IPS-NIHi11 (cell line): ENCODE measurements at places on chromosomes 5 and 9.

- DNase-seq, result no peak
Measured at GRCh38 chr5:162160401-162160800, 92.8 kb downstream of the GABRG2 start.

- no peak for DNase-seq
Measured at GRCh38 chr5:52554293-52554692, 233.4 kb upstream of the ITGA1 start.

- no peak for DNase-seq
Measured at GRCh38 chr9:34123682-34124081, 2.8 kb downstream of the DCAF12 start.

- no peak for DNase-seq
Measured at GRCh38 chr9:137095664-137096517, 9.1 kb downstream of the MAN1B1 start.

DNA sequence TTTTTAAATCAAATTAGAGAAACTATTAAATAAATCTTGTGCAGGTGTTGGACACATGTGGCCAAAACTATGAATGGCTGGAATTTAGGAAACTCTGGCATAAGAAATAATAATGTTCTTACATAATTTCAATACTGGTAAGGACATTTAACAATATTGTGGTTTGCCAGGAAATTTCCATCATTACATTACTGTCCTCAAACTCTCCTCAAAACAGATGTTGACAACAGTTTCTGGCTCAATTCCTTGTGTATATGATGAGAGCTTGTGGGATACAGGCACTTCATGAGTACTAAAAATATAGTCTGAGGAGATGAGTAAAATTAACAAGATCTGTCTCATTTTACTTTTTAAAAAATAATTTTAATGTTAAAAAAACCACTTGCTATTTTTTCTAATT lies 27.9 kb downstream of the MCTP1 start:
- no peak for DNase-seq

DNA sequence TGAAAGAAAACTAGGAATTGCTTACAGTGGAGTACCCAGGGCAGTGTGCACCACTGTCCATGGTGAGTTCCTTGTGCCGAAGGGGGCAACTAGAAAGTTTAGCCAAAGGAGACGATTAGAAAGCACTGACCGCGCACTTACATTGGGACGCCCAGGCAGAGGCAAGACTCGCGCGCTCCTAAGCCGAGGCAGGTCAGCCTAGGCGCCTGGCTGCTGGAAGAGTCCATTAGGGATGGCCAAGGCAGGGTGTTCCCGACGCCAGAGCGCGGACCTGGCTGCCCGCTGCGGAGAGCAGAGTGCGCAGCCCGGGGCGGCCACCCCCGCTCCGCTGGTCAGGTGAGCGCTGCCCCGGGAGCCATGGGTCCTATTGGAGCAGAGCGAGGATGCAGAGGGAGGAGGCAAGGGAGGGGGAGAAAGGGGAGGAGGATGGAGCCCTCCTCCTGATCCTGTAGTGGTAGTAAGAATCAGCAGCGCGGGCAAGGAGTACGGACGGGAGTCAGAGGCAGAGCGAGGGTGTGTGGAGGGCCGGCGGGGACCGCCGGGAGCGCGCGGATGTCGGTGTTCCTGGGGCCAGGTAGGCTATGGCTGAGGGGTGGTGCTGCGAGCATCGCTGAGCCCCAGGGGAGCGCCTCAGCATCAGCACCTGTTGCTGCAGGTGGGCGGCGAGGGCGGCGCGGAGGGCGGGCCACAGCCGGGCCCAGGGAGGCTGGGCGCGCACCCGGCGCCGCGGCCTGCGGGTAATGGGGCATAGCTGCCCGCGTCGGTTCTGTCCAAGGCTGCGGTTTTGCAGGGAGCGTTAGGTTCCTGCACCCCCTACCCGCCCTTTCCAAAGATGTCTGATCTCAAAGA lies at the start of gene ADGRV1:
TSS of gene ADGRV1 (plus strand) at position 454 of the 849 bp plus-strand sequence. CDS start at position 553, 99 bp downstream.
- DNase-seq, result peak; percentile 94

- no peak for DNase-seq
Measured at GRCh38 chr9:136867917-136868316, 1.8 kb upstream of the EDF1 start.

- DNase-seq, result no peak
Measured at GRCh38 chr9:80204054-80204453, 632.3 kb downstream of the TLE4 start.

GRCh38 chr9:86794391-86795046 lies 152.8 kb downstream of the GAS1 start:
- DNase-seq, result no peak

DNA sequence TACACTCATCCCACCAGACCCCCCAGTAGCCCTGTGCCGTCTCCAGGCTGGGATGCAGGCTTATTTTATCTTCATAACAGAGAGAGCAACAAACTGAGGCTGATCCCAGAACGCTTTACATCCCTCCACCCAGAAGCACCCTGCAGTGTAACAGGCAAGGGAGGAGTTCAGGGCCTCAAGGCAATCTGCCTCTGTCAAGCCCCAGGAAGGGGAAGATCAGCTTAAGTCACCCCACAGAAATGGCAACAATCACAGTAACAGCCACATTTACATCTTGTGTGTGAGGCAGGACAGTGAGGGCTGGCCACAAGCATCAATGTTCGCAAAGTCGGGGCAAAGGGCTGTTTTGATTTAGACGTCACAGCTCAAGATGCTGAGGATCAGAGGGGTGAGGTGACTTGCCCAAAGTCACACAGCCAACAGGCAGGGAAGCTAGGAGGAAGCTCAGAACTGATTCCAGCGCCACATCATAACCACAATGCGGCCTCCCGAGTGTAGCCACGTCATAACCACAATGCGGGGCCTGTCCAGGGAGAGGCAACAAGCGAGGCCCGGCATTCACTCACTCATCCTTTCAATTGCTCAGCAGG lies 14.4 kb downstream of the STK10 start:
- DNase-seq, result no peak

DNA sequence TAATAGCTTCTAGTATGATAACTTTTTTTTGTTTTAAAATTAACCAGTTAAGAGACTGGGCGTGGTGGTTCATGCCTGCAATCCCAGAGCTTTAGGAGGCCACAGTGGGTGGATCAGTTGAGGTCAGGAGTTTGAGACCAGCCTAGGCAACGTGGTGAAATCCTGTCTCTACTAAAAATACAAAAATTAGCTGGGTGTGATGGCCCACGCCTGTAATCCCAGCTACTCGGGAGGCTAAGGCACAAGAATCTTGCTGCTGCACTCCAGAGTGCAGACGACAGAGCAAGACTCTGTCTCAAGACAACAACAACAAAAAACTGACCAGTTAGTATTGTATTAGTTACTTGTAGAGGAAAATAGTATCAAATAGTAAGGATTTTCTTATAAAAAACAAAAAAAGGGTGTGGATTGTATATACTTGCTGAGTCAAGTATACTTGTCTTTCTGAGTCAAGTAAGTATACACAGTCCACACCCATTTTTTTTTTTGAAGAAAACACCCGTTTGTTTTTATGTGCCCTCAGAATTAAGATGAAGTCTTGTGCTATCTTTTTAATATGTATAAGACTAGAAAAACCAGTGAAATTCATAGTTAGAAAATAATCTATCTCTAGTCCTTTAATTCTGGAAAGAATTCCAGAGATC lies 25.3 kb downstream of the UBAP1 start:
- no peak for DNase-seq

- no peak for DNase-seq
Measured at GRCh38 chr5:84088996-84089395, 295.7 kb downstream of the EDIL3 start.

- no peak for DNase-seq
Measured at GRCh38 chr9:33480976-33481375, 7.3 kb upstream of the NOL6 start.

DNA sequence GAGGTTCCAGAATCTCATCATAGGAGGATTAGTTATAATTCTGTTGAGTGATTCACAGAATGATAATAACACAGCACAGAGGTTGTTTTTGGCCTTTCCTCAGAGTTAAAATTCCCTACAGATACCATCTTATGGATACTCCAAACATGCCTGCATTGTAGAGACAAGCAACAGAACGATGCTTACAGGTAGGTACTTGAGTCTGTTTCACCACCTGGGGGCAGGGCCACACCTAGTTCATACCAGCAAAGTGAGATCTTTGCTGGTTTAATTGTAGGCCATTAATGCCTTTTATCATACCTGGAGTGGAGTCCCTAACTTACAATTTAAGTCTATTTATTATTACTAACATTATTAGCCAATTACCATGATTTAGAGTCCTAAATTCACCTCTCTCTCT lies 416.5 kb upstream of the TLE4 start:
- DNase-seq, result no peak

- peak; percentile 18 for DNase-seq
Measured at GRCh38 chr9:104177003-104177611, 83.0 kb downstream of the SMC2 start.

GRCh38 chr9:95458666-95459065 lies 58.1 kb downstream of the PTCH1 start:
- no peak for DNase-seq

- no peak for DNase-seq
Measured at GRCh38 chr9:83191154-83191553, 128.2 kb upstream of the RASEF start.

DNA sequence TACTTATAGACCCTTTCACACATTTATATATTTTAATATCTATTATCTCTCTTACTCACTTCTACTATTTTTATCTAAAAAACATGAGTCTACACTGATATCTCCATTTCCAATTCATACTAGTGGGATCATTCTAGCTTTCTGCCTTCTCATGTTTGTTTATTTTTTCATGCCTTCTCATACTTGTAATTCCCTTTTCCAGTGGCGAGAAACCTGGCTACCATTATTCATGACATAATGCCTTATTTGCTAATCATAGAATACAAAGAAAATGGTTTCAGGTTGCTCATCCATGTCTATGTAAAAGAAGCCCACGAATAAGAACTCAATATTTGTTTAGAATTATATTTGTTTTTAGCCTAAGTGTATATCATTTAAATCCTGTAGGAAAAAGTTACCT lies 232.7 kb upstream of the ACTBL2 start:
- no peak for DNase-seq

DNA sequence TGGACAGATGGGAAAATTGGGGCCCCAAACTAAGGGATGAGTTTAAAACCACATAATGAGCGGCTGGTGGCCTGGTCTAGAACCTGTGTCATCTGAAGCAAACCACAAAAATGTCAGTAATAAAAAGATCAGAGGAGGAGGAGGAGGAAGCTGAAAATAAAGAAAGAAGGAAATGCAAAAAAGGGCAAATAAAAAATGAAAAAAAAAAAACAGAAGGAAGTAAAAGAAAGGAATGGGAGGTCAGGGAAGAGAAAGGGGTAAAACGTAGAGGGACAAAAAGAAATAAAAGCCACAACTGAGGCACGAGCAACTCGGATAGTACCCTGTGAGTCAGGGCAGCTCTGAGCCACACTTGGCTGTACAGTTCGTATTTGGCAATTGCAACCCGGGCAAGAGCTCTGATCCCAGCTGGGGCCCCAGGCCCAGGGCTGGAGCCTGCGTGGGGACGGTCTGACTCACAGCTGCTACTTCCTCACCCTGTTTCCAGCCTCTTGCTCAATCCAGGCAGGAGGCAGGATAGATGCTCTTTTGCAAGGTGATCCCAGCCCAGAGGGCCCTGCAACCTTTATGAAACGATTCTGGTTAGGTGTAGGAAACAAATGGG lies 137.9 kb upstream of the TRIM32 start:
- no peak for DNase-seq

GRCh38 chr9:105290418-105290817 lies 46.0 kb downstream of the SLC44A1 start:
- no peak for DNase-seq

DNA sequence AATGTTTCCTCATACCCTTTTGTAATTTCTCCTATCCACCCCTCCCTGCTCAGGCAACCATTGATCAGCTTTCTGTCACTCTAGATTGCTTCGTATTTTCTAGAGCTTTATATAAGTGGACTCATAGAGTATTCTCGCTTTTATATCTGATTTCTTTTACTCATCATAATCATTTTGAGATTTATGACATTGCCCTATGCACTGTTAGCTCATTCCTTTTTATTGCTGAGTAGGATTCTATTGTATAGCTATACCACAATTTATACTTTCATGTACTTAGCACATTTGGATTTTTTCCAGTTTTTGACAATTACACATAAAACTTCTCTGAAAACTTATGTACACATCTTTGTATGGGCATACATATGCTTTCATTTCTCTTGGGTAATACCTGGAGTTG lies 68.9 kb downstream of the MEGF10 start:
- DNase-seq, result no peak

DNA sequence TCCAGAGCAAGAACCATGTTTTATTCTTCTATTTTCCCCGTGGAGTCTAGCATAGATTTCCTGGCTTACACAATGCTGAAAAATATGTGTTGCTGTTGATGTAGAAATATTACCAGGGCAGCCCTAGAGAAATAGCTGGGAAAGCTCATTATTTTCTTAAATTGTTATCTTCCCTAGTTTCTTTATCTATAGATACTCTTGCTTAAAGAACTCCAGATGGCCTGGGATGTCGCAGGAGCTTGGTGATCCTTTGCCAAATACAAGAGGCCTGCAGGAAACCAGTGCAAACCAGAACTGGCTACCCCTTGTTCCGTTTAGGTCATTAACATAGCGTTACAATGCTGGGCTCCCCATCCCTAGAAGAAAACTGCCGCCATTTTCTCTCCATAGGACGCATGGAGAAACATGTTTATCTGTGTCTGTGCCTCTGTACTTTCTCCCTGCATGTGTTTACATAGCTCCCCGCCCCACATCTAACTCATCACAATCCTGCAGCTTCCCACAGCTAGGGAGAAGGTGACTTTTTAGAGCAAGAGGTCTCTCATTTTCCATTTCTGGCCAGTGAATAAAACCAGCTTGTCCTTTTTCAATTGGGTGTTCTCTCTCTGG lies 6.4 kb downstream of the PRLR start:
- DNase-seq, result no peak

DNA sequence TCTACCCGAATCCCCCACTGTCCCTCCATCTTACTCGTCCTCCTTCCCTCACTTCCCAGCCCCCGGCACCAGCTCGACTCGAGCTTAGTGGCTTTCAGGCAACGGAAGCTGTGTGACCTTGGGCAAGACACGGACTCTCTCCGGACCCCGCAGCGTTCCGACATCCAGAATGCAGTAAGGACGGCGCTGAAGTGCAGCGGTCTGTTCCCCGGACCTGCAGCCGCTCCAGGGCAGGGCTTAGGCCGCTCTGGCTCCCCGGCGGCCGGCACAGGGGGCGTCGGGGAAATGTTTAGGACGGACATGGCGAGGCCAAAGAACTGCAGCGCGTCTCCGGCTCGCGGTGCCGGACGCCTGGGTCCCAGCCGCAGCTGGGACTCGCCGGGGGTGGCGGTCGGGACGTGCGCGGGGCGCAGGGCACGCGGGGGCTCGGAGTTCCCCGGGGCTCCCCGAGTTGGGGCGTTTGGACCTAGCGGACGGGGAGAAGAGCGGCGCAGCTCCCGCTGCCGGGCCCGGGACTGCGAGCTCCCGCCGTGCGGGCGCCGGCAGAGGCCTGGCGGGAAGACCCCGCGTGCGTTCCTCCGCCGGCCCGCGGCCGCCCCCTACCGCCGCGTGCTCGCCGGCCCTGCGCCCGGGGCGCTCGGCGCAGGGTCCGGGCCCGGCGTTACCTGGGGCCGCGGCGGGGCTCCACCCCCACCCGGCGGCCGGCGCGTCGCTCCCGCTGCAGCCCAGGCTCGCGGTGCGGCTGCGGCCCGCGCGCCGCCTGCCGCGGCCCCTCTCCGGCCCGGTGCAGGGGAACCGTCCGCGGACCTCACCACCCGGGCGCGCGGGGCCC lies 5.6 kb upstream of the RNF44 start:
- peak; percentile 74 for DNase-seq
